ENCODE measurements at places on chromosomes 4 and X.

DNA sequence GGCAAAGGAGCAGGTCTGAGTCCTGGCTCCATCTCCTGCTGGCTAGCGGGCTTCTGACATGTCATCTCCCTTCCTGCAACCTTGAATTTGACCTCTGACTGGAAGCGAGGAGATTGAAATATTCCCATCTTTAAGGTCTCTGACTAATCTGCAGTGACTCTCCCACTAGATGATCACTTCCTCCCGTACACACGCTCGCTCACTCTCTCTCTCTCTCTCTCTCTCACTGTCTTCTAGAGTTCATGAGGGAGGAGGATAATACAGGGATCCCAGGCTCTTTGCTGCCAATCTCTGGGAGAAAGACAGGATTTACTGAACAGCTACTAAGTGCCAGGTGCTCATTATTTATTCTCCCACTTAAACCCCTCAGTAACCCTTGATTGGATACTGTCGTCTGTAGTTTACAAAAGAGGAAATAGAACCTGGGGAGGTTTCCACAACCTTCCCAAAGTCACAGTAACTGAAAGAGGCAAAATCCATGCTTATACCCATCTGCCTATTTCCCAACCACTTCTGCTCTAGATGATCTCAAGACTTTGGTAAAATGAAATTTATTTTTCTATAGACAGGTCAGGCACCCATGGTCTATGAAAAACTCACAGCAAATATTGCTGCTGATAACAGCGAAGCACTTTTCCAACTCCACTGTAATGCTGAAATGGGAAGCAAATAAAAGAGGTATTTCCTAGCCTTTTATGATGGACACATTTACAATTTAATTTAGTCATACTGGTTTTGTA lies 193.5 kb upstream of the C1QTNF7 start:
- no peak for DNase-seq

- no peak for DNase-seq
Observed at GRCh38 chrX:29107231-29107630, 520.0 kb downstream of the IL1RAPL1 start.

DNA sequence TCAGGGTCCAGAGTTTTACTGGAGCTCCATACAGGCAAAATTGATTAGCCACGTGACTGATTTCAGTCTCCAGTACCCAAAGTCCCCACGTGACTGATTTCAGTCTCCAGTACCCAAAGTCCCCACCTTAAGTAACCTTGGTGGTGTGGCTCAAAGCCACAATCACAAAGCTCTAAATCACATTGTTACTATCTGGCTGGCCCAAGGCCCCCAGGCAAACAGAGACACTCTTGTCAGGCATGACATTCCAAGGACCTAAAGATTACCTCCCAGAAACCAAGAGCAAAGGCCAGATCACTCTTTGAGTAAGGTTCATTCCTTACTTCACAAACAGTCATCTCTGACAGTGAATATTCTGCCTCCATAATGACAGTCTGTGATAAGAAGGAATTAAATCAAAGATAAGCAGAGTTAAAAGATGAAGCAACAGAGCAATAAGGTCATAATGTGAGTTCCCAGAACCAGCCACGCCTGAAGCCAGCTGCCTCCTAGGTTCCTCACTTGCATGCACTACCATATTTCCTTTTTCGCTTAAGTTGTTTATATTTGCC lies 78.5 kb downstream of the ANXA3 start:
- DNase-seq: no peak

DNA sequence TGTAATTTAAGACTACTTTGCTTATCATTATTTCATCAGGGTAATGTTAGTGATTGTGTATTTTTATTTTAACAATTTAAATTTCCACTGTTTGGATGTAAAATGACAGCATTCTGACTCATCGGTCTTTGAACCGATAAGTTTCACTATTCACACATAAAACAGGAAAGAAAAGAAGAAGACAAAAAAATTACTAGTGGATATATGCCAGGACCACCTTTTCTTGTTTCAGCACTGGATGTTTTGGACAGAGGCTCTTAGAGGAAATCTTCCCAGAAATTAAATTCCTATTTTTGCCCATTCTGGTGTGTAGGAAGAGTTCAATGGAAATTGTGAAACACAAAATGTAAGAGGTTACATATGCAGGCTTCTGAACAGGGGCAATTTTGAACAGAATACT lies 57.4 kb downstream of the VEGFC start:
- DNase-seq: no peak

DNA sequence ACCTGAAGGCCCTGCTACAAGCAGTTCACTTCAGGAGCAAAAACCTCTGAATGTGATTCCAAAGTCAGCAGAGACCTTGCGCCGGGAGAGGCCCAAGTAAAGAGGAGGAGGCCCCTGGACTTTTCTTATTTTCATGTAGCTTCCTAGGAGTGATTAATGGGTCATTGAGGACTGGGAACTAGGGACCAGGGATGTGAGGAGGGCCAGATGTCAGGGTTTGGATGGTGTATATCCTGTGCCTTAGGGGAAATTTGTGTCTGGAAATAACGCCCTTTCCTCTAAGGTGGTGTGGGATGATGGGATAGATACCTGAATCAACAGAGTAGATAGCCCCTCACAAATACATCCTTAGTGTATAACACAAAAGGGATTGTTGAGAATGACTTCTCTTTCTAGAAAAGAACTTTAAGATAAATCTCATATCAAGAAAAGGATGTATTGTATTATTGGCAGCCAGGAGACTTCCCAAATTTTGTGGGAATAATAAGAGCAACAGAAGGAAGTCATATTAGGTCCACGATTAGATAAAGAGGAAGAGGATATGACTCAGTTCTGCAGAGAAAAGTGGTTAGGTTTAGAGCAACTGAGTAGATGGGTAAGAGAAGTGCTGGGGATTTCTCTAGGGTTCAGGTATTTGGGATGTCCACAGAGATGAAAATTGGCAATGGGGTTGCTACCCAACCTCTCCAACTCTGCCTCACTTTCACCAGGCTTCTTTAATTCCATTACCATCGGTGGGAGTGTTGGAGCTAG lies 1.1 kb downstream of the ITGB1BP2 start:
- DNase-seq: no peak

DNA sequence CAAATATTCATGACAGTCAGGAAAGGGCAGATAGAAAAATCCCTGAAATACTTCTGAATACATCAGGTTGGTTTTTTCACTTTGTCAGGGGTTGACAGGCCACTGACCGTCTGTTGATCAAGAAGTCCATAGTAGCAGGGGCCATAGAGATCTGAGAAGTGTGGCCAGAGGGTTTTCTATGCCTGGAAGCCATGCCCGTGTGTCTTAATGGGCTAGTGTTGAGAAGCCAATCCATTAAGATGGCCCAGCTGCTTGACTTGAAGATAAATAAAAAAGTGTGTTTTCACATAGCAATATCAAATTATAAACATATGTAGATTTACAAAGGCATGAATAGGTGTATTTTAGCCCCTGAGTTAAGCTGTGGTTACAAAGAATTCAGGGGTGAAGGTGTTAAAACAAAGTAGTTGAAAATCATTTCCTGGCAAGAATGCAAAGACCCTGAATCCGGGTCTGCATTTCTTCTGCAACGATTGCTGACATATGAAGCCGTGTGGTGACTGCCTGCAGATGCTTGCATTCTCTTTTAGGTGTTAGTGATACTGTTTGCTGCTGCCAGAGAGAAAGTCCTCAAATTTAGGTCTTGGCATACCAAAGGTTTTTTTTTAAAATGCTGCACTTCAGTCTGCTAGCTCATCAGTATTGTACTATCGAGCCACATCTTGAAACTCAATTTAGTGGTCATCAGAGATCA lies 9.3 kb upstream of the LIMCH1 start:
- no peak for DNase-seq

- DNase-seq: no peak
Observed at GRCh38 chrX:75096331-75096730, 59.8 kb downstream of the ABCB7 start.

DNA sequence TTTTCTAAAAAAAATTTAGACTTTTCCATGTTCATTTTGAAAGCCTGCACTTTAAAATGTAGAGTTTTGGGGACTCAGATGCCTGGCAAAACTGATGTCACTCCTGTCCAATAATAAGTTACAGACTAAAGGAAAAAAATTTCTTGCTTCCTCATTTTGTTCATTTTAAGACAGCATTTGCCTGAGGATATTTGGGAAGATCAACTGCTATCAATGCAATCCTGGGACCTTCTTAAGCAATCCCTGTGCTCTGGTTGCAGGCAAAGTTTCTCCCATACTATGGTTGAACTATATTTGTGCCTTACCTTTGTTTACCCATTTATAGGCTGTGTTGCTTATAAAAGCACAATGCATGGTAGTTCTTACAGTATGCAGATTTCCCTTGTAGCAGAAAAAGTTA lies 280.4 kb downstream of the CFAP47 start:
- DNase-seq: no peak

GRCh38 chrX:2645563-2645962 lies 45.5 kb upstream of the CD99 start:
- DNase-seq: no peak

Data from activated naive CD4-positive, alpha-beta T cell treated with Interleukin-2 at 50 U/mL for 16 hours (primary cell).